ENCODE measurements at places on chromosomes 6 and 20.

GRCh38 chr20:2394411-2395055 lies 13.8 kb downstream of the TGM6 start:
- no peak for DNase-seq

- DNase-seq: no peak
Observed at GRCh38 chr20:57128044-57128757, 138.2 kb downstream of the BMP7 start.

GRCh38 chr6:107655245-107655644 lies 165.3 kb downstream of the SOBP start:
- DNase-seq: no peak

- DNase-seq: no peak
Observed at GRCh38 chr6:47737406-47737805, 39.0 kb downstream of the ADGRF4 start.

- DNase-seq: no peak
Observed at GRCh38 chr6:36999751-37000125, 5.7 kb upstream of the FGD2 start.

DNA sequence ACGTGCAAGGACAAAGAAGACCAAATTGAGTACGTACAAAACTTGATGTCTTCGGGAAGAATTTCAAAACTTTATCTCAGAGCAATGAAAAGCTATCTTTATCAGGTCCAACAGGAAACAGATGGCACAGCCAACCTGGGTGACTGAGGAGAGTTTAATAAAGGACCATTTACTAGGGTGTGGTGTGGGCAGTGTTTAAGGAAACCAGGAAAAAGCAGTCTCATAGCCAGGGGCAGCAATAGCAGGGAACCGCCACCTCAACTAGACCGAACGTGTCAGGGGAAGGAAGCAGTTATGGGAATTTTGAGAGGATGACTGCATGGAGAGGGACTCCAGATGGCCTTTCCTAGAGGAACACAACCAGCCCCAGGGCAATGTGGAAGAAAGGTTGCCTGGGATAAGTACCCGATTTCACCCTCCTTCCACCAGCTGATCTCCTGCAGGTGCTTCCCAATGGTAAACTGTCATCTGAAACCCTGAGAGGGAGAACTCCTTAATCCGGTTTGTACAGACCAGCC lies 15.2 kb upstream of the TAAR5 start:
- DNase-seq: no peak

DNA sequence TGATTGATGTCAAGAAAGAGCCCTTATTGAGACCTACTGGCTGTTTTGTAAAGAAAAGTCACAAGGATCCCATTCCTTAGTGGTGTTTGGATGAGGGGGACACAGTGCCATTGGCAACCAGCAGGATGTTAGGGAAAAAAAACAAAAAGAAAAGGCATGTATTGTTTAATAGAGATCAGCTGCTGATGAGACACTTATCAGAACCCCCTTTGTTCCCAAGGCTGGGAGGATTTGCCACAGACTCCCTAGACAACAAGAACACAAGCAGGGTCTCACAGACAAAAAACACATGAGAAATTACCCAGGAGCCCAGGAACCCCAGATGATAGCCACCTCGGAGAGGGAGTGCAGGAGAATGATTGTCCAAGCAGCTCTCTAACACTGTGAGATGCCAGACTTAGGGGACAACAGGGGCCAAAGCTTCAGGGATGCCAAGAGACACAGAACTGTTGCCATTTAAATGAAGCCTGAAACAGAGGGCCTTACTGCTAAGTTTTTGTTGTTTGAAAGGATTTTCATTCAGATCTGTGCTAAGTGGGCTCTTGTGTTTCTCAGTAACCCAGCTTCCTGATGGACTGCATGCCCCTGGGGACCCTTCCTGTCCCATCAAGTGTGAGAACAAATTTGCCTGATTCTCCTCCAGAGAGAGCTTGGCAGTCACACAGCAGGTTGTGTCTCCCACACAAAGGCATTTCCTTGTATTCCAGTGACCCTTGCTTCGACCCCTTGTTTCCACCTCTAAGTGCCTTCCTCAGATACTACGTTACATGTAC lies 48.7 kb upstream of the HEY2 start:
- no peak for DNase-seq

GRCh38 chr6:9482030-9482738 lies 932.7 kb downstream of the TFAP2A start:
- no peak for DNase-seq

DNA sequence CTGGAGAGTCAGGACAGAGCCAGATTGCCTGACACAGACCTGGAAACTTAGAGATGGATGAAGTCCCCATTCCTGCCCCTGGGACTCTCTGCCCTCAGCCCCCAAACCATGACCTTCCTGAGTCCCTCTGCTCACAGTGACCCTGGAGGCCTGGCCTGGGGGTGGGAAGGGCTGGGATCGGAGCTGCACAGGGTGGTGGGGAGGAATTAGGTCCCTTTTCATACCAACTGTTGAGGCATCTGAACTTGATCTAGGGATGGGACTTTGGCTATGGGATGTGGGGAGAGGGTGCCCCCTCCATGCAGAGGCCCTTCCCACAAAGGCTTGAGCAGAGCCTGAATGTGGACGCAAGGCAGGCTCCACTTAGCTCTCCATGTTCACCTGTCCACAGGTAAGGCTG lies 144.1 kb downstream of the MRPL14 start:
- no peak for DNase-seq

GRCh38 chr20:50198180-50198666 lies 7.6 kb downstream of the CEBPB start:
- no peak for DNase-seq

- no peak for DNase-seq
Observed at GRCh38 chr6:94570581-94570980, 1006.8 kb upstream of the MANEA start.

- no peak for DNase-seq
Observed at GRCh38 chr6:68633972-68634725, 933 bp upstream of the ADGRB3 start.

Data from stimulated activated CD4-positive, alpha-beta T cell treated with anti-CD3 and anti-CD28 coated beads, TNF-alpha, amount 100 ng/mL, for 4 hours (primary cell).